ENCODE measurements at places on chromosomes 1 and 21.

DNA sequence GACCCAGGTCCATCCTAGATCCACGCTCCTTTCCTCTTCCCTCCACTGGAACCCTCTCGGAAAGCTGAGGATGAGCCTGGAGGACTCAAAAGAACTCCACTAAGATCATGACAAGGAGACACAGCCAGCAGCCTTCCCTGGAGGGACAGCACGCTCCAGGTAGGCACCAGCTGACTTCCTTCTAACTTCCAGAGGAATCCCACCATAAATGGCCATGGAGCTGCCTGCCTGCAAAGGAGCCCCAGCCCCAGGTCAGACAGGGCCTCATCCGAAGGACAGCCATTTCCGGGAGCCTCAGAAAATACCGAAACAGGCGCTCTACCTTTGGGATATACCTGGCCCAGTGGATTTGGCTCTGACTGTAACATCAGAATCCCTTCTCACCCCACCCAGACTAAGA is 4.1 kb downstream of the SH3BP5L start:
- no peak for DNase-seq

- no peak for DNase-seq
These were observed 771 bp downstream of the PACC1 start for GRCh38 chr1:212413902-212414327.

- DNase-seq: no peak
These were observed 43.6 kb upstream of the BMP8B start for GRCh38 chr1:39832294-39832693.

DNA sequence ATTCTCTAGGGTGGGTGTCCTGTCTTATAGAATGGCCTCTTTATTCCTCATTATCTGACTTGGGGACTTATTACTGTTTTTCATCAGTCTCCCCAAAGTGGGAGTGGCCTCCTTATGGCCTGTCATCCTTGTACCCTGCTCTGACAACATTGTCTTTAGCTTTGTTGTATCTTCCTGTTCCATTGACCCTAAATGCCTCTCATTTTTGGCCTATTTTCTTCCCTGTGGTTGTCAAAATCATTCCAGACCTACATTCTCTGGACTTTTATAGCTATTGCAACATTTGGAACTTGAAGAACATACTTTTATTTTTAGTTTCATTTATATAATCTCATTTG is 9.7 kb downstream of the SFT2D2 start:
- DNase-seq: no peak

DNA sequence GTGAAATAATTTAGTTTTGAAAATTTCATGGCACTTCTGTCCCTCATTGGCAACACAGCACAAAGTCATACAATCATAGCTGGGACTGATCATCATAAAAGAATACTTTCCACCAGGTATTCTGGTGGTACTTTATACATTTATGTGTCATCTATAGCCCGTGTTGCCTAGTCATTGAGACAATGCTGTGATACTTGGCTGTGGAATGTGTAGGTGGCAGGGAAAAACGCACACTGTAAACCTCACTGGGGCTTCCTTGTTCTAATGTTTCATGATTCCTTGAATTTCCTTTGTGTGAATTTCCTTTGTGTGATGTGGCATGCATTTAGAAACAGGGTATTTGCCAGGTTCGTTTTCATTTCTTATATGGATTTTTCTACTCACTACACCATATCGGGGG is 118.3 kb downstream of the FMN2 start:
- no peak for DNase-seq

- no peak for DNase-seq
These were observed 99.5 kb downstream of the CC2D1B start for GRCh38 chr1:52266507-52266906.

DNA sequence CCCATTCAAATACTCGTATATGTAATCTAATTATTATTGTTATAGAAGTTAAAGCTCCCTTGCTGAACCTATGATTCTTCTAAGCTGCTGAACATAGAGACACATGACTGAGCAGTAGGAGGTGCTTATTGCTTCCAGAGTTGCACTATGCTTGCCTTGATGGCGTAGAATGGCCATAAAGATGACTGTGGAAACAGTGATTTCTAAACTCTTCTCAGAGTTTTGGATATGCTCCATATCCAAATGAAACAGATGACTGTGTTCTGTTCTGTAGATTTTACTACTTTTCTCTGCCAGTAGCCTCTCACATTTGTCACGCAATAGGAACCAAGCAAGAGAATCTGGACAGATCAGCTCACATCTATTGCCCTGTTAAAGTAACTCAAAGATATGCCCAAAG is 88.1 kb upstream of the CACYBP start:
- DNase-seq: no peak

DNA sequence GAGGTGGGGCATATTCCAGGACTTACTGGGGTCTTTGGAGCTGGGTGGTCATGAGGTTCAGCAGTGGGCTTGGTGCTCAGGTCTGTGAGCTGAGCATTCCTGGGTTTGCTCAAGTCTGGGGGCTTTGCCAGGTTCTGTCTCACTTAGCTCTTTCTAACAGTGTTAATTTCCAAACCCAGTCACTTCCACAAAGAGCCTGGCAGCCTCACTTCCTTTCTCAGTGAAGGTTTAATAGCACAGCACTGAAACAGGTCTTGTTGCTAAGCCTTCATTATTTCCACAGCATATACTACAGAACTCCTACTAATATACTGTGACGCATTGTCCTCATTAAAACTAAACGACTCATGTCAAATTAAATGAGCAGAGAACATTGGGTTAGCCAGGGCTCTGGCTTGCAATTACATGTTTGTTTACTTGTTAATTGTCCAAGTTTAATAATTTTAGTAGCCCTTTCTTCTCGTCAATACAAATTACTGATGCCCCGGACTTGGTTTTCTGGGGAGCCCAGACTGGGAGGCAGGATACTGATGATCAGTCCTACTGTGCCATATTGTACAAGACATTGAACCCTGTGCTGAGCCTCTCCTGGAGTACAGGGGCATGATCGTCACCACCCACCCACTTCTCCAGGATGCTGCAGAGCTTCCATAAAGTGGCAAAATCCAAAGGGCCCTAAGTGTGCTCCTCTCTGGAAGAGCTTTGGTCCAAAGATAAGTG is 170.7 kb downstream of the IER5 start:
- no peak for DNase-seq

DNA sequence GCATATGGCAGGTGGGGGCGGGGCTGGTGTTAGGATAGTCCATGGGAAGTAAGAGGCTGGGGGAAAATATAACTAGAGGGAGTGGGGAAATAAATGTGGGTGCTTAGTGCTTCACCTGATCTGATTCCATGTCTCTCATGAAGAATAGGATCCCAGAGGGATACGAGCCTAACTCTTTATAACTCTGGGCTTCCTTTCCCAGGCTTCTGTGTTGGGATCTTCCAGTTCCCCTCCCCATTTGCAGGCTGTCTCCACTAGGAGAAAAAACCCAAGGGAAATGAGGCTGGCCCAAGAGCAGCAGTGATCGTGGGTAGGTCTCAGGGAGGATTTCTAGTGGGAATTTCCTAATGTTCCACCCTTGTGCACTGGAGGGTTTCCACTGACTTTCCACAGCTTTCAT is 1.6 kb downstream of the KCNJ9 start:
- DNase-seq: no peak

DNA sequence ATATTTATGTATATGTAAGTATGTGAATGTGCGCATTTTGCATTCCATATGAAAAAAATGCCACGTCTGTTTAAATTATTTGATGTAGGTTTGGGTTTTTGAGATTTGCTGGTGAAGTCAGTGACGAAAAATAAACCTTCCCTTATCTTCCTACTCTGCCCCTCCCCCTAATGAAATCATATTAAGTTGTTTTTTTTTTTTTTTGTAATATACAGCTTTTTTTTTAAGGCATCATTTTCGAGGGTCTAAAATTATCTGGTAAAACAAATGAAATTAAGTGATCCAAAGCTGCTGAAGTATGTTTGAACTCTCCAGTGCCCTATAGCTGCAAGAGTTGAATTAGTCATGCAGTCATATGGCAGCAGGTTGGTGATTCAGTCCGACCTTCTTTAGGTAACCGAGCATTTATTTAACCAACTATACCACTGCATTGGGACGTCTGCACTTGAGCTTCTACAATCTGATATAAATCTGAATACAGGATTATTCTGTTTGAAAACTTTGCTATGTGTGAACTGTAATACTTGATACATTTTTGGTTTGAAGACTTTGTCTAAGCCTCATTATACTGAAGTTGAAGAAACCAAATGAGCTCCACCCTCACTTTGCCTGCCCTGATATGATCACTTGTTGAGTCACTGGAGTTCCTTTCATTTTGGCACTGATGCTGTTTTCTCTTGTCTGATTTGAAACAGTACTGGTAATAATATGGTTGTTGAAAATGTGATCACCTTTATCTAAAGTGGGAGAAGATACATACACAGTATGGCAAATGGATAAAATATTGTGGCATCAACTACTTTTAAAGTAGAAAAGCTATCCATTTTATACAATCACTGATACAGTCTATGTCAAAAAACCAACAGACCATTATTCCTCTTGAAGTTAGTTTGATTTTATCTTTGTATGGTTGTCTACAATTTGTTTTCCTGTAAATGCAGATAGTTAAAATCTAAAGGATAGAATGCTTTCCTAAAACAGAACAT is 11.7 kb downstream of the PDIK1L start:
- no peak for DNase-seq

DNA sequence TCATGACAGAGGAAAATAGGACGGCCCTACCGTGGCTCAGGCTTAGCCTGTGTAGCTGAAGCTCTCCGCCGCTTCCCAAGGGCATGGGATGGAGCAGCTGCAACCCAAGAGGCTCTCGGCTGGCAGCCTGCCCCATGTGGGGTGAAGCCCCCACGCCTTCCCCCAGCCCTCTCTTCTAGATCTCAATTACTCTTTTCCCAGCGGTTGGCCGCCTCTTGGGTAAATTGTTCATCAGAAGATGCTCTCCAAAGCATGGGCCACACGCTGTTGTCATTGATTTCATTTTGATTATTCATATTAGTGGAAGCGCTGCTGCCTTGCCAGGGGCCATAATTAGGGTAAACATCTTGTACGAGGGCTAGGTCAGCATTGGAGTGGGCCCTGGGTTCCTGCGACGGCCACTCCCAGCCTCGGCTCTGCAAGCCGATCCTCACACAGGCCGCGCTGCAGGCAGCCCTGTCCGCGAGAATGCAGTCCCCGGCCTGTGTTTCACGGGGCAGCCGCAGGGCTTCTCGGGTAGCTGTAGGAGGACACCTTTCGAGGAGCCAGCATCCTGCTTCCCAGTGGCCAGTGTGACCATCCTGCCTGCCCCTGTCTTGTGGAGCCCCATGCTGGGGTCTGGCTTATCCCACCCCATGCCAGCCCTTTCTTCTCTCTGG is 114.4 kb upstream of the VAMP3 start:
- DNase-seq: no peak

GRCh38 chr1:15042866-15043265 is 110.7 kb upstream of the TMEM51 start:
- DNase-seq: no peak

GRCh38 chr1:36034692-36035091 is 49.2 kb upstream of the TEKT2 start:
- DNase-seq: no peak

All from chondrocyte (in vitro differentiated cells).